ENCODE measurements at places on chromosomes 1 and 21.

DNA sequence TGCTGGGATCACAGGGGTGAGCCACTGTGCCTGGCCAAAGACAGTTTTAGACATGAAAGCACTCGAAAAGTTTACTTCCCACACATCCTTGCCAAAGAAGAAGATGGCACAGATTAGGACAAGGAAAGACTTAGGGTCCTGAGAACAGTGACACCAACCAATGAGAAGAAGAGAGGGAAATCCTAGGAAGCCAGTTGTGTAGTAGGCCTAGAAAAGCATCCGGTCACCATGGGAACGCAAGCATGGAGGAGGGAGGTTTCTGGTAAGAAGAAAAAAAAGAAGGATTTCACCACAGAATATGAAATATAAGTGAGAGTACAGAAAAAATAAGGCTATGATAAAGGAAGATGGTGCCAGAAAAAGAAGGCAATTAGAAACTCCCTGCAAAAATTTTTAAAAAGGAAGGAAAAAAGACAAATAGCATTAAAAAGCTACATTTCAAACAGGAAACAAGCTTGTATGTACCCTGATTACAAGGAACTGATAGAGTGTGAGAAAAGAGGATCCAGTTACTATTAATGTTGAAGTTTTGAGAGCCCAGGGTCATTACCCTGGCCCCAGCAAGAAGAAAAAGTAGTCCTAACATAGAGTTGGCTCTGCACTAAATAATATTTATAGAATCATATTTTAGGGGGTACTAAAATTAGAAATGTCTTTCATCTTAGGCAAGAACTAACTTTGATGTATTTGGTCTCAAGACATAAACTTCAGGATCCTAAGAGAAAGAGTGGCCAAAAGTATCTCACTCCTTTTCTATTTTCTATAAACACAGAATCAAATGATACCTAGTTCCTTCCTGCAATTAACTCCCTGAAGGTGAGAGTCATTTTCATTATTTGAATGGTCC lies 16.1 kb downstream of the DIPK1A start:
- no peak for DNase-seq

DNA sequence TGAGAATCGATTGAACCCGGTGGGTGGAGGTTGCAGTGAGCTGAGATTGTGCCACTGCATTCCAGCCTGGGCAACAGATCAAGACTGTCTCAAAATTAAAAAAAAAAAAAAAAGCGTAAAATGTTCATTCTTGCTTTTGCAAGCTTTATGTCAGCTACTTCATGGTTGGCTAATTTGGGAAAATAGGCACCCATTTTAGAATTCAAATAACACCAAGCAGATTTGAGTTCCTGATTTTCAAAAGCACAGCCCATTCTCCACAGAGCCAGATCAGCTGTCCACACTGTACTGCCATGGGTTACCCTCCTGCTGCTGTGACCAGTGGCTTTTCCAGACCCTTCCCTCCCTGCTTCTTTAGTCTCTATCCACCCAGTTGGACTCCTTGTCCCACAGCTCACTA lies 4.4 kb downstream of the THEM5 start:
- DNase-seq: no peak

DNA sequence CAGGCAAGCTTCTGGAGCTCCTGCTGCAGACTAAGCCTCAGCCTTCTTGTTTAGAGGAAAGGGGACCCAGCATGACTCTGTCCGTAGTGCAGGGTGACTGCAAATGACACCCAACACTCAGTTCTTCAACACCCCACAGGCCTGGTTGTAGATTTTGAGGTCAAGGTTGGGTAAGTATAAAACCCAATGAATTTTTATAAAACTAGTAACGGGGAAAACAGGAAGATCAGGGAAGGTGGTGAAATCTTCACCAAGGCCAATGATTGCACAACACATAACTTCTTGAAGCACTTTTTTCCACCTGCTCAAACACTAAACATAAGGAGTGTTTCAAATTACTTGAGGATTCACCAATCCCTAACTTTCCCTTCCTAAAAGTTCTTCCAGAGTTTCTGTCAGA lies 89.4 kb upstream of the JAK1 start:
- DNase-seq: no peak

GRCh38 chr1:217871955-217872354 lies 240.8 kb downstream of the SPATA17 start:
- no peak for DNase-seq

DNA sequence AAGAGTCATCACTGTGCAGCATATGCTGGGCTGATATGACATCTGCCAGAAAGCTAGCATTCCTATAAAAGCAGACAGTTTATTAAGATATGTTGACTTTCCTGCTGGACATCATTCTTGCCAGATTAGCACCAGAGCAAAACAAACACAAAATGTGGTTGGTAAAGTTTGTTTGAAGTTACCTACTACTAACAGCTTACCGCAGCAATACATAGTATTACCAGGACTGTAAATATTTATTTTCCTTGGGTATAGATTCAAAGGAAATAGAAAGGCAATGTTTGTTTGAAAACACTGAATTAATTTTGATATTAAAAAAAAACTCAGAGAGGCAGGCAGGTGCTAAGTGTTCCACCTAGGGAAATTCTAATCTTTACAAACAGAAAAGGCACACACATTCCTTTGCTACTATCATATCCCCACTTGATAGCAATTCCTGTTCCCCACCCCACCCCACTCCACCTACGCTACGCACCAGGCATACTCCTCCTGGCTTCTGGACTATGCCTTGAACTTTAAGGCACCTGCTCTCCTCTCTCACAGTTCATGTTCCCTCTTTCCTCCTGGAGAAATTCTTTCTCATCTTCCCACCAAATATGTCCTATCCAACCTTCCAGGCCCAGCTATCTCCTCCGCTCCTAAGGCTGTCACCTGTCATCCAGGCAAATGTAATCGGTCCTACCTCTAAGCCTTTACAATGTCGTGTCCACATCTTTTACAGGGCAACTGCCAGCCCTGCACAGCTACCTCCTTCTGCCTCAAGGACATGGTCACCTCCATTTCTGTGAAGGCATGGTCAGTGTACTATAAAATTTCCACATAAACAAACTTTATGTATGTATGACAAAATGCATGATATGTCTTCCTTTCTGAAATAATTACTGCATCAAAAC lies 34.7 kb downstream of the PTPN14 start:
- DNase-seq: no peak

DNA sequence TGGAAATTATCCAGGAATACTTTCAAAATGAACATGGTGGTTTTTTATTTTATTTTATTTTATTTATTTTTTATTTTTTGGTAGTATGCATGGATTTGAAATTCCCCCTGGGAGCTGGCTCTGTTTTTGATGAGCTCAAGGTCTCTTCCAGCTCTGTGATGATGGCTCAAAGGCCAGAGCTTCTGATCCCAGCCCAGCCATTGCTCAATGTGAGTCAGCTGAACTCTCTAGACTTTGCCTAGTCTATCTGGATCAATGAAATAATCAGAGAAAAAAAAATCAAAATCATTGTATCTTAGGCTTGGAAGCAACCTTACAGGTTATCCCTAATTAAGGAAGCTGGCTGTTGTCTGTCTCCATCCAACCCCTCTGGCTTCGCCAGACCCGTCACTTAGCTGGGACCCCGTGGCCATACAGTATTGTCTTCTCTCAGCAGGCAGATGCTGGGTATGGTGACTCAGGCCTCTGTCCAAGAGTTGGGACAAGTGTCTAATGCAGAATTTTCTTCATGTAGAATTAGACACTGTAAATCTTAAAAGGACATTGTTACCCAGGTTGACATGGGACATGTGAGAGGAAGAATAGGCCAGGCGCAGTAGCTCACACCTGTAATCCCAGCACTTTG lies 90.2 kb upstream of the LPGAT1 start:
- DNase-seq: no peak

GRCh38 chr1:150092180-150092791 lies 24.7 kb downstream of the VPS45 start:
- DNase-seq: no peak

DNA sequence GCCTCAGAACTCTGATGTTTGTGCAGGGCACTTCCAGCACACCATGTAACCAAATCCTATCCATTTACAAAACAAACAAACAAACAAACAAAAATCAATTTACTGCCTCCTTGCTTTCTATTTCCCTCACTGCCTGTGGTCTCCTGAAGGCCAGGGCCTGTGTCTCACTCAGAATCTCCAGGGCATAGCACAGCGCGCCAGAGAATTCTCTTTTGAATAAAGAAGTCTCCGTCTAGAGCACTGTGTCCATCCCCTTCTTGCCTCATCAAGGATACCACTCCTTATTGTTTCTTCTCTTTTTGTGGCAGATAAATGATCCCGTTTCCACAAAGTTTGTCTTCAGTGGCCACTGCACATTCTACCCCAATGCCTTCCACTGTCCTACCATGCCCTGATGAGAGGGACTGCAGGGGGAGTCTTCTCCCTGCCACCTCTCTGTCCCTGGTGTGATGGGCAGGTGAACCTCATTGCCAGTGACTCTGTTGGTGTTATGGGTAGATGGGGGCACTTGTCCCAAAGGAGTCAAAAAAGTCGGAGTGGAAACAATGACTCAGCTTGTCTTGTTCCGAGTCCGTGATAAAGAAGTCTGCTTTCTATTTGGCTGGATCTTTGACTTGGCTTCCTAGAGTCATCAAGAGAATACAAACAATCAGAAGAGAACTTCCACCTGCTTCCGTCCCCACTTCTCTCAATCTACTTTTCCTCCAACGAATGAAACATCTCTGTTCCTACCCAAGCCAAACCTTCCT lies 30.0 kb downstream of the XCL2 start:
- DNase-seq: no peak

DNA sequence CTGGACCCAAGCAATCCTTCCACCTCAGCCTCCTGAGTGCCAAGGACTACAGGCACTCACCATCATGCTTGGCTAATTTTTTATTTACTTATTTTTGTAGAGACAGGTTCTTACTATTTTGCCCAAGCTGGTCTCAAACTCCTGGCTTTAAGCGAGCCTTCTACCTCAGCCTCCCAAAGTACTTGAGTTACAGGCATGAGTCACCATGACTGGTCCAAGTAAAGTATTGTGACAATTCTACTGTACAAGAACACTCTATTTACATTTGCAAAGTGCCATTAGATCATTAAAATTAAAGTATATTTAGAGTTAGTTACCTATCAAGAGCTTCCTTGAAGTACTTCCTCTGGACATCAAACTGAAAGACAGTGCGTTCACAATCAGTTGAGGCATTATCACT lies 44.8 kb downstream of the NRDC start:
- no peak for DNase-seq

All from AG04449 (cell line).